ENCODE measurements at places on chromosomes 5 and 9. TPM values are rescaled to one million over a fixed set of nuclear protein-coding genes. Genes with fewer than 3 reads are reported as not detected.

- H3K27me3 ChIP-seq: peaks cover 5% of the 10 kb centered on the region
- H3K4me3 ChIP-seq: no peak overlapping the region
- H3K36me3 ChIP-seq: no peaks in the 10 kb centered on the region
Observed at GRCh38 chr9:130448035-130448624, 3.4 kb downstream of the ASS1 start.

DNA sequence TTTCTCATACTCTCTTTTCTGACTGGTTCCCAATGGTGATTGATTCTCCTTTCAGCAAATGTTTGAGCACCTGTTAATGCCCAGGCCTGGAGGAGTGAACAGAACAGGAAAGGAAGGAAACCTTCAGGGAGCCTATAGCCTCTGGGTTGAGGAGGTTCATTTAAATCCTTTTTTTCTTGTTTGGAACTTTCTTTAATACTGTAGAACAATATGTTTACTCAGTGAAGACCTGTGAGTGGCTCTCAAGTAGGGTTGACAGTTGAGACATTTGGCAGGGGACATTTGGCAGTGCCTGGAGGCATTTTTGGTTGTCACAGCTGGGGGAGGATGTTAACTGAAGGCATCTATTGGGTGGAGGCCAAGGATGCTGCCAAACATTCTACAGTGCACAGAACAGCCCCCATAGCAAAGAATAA lies 6.1 kb upstream of the FAM120AOS start:
- peaks cover 62% of the 10 kb centered on the region for H3K4me1 ChIP-seq
- H3K4me3 ChIP-seq: no peak overlapping the region
- no peak for DNase-seq
- no peaks in the 10 kb centered on the region for H3K27me3 ChIP-seq

The IFNK gene
- total RNA-seq: not detected

GRCh38 chr9:13567833-13568232 lies 288.3 kb upstream of the MPDZ start:
- H3K4me1 ChIP-seq: peaks cover 26% of the 10 kb centered on the region
- no peak for DNase-seq
- H3K27me3 ChIP-seq: no peaks in the 10 kb centered on the region
- H3K27ac ChIP-seq: peak overlapping the region; percentile 72
- no peak overlapping the region for H3K4me3 ChIP-seq

DNA sequence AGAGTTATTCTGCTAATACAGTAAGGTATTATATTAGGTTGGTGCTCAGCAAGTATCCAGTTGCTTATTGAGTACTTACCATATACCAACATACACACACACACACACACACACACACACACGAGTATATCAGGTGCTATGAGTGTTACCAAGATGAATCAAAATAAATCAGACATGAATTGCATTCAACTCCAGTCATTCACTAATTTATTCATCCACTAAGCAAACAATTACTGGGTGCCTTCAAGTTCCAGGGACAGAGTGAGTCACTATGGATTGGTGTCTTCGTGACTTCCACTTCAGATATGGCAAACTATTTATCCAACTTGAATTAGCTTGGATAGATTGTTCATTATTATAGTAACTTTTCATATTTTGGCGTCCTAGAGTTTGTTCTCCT lies 140.7 kb upstream of the SLC44A1 start:
- H3K27ac ChIP-seq: no peak overlapping the region
- no peaks in the 10 kb centered on the region for H3K36me3 ChIP-seq
- no peak overlapping the region for H3K4me3 ChIP-seq
- no peak for DNase-seq
- H3K4me1 ChIP-seq: no peaks in the 10 kb centered on the region

The TAF11L14 gene
- not detected for total RNA-seq

- H3K4me3 ChIP-seq: no peak overlapping the region
- peak overlapping the region; percentile 52 for H3K27ac ChIP-seq
- DNase-seq: peak; percentile 75
- H3K4me1 ChIP-seq: peaks cover 31% of the 10 kb centered on the region
- H3K36me3 ChIP-seq: no peaks in the 10 kb centered on the region
- no peaks in the 10 kb centered on the region for H3K27me3 ChIP-seq
Observed at GRCh38 chr9:134661299-134661698, 19.7 kb downstream of the COL5A1 start.

DNA sequence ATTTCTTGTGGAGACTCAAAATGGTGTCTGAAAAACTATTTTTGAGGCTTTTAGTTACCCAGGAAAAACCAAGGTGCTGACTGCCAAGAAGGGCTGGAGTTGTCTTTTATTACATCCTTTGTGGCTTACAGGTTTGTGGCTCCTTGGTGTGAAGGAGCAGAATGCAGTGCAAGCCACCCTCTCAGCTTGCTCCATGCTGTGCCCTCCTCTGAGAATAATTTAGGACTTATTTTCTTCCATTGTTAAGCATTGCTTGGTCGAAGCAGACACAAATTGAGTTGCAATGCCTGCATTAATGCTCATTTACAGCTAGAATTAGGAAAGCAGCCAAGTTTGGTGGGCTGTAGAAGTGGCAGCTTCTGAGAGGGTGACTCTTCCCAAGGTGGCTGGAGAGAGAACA lies 272.2 kb downstream of the KIF4B start:
- no peaks in the 10 kb centered on the region for H3K36me3 ChIP-seq
- H3K4me1 ChIP-seq: no peaks in the 10 kb centered on the region
- H3K27me3 ChIP-seq: no peaks in the 10 kb centered on the region

- DNase-seq: no peak
- no peaks in the 10 kb centered on the region for H3K4me1 ChIP-seq
- no peak overlapping the region for H3K27ac ChIP-seq
- H3K27me3 ChIP-seq: no peaks in the 10 kb centered on the region
- no peak overlapping the region for H3K4me3 ChIP-seq
Observed at GRCh38 chr5:32942225-32942989, 231.3 kb downstream of the NPR3 start.

The MYORG gene
- 8.3 TPM for total RNA-seq

- H3K27me3 ChIP-seq: no peaks in the 10 kb centered on the region
- no peaks in the 10 kb centered on the region for H3K36me3 ChIP-seq
- H3K27ac ChIP-seq: no peak overlapping the region
- H3K4me3 ChIP-seq: no peak overlapping the region
Observed at GRCh38 chr9:122444041-122444733, 33.5 kb downstream of the OR1J1 start.

- no peaks in the 10 kb centered on the region for H3K27me3 ChIP-seq
- no peak overlapping the region for H3K27ac ChIP-seq
- no peaks in the 10 kb centered on the region for H3K36me3 ChIP-seq
- peaks cover 37% of the 10 kb centered on the region for H3K4me1 ChIP-seq
Observed at GRCh38 chr5:138660051-138660572, 84.9 kb upstream of the HSPA9 start.

- peaks cover 11% of the 10 kb centered on the region for H3K4me1 ChIP-seq
- H3K27me3 ChIP-seq: no peaks in the 10 kb centered on the region
- no peak overlapping the region for H3K27ac ChIP-seq
- no peaks in the 10 kb centered on the region for H3K36me3 ChIP-seq
Observed at GRCh38 chr5:17227868-17228267, 10.4 kb downstream of the BASP1 start.

The ENTREP1 gene
- total RNA-seq: 8.6 TPM

DNA sequence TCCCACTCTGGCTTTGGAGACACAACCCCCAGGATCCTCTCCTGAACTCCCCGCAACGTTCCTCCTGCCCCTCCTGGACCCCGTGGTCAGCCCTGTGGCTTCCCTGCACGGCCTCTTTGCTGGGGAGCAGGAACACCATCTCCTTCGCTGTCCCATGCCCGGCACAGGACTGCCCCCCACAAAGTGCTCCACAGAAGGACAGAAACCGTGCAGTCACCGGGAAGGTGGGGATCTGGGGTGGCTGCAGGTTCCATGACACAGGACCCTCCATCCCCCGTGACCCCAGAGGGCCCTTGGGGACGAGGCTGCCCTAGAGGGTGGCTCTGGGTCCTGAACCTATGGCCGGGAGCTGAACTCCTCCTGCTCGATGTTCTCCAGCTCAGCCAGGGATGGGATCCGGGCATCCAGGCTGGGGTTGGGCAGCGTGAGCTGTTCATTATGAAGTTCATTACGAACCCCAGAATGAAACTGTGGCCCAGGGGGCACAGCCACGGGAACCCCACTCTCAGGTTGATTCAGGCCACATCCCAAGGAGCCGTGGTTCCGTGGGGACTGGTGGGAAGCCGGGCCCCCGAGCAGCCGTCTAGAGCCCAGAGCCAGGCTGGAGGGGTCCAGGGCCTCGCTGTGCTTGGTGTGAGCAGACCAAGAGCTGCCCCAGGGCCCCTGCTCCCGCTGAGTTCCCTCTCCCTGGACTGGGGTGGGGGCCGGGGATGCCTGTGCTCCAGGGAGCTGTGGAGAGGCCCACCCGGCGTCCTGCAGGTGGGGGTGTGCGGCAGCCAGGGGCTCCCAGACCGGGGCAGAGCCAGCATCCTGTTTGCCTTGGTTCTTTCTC lies 684 bp upstream of the SLC6A19 start:
- no peaks in the 10 kb centered on the region for H3K4me1 ChIP-seq
- no peak overlapping the region for H3K4me3 ChIP-seq
- H3K27me3 ChIP-seq: peaks cover 94% of the 10 kb centered on the region
- H3K27ac ChIP-seq: no peak overlapping the region
- no peaks in the 10 kb centered on the region for H3K36me3 ChIP-seq

GRCh38 chr9:87147839-87148238 lies 200.5 kb upstream of the GAS1 start:
- no peak for DNase-seq
- peak overlapping the region; percentile 85 for H3K27ac ChIP-seq
- H3K27me3 ChIP-seq: no peaks in the 10 kb centered on the region
- H3K36me3 ChIP-seq: no peaks in the 10 kb centered on the region
- peaks cover 16% of the 10 kb centered on the region for H3K4me1 ChIP-seq
- peak overlapping the region; percentile 40 for H3K4me3 ChIP-seq

The C5 gene
- total RNA-seq: 3.2 TPM

The LCN9 gene
- not detected for total RNA-seq

The ANKRD33B gene
- 16.7 TPM for total RNA-seq

- DNase-seq: no peak
- H3K4me3 ChIP-seq: no peak overlapping the region
- H3K27ac ChIP-seq: no peak overlapping the region
- H3K27me3 ChIP-seq: peaks cover 40% of the 10 kb centered on the region
- H3K36me3 ChIP-seq: no peaks in the 10 kb centered on the region
Observed at GRCh38 chr9:6640268-6641051, 5.1 kb downstream of the GLDC start.

- no peaks in the 10 kb centered on the region for H3K27me3 ChIP-seq
- no peak overlapping the region for H3K27ac ChIP-seq
- no peaks in the 10 kb centered on the region for H3K36me3 ChIP-seq
- no peak overlapping the region for H3K4me3 ChIP-seq
- no peaks in the 10 kb centered on the region for H3K4me1 ChIP-seq
Observed at GRCh38 chr5:17831279-17831678, 197.0 kb downstream of the TAF11L14 start.

The CXCL14 gene
- 288 TPM for total RNA-seq

GRCh38 chr9:36956908-36957307 lies 77.2 kb downstream of the PAX5 start:
- DNase-seq: no peak
- H3K36me3 ChIP-seq: no peaks in the 10 kb centered on the region
- H3K27me3 ChIP-seq: peaks cover 20% of the 10 kb centered on the region
- H3K27ac ChIP-seq: no peak overlapping the region
- no peak overlapping the region for H3K4me3 ChIP-seq
- H3K4me1 ChIP-seq: peaks cover 6% of the 10 kb centered on the region

The ACOT12 gene
- total RNA-seq: not detected

The PCDHGA12 gene
- 6.8 TPM for total RNA-seq

The KIF27 gene
- total RNA-seq: 12.9 TPM
